ENCODE measurements at places on chromosomes 5 and 9. TPM values are rescaled to one million over a fixed set of nuclear protein-coding genes. Genes with fewer than 3 reads are reported as not detected.

Gene GNA14
- not detected for total RNA-seq

Gene SLC24A2
- not detected for total RNA-seq

Gene LCN2
- not detected for total RNA-seq

Gene PCDHGA6
- 0.60 TPM for total RNA-seq

Gene PCA3
- total RNA-seq, result not detected

Gene CTNND2
- not detected for total RNA-seq

- DNase-seq, result no peak
- H3K27me3 ChIP-seq, result peaks cover 3% of the 10 kb centered on the region
- no peak overlapping the region for H3K27ac ChIP-seq
- H3K36me3 ChIP-seq, result no peaks in the 10 kb centered on the region
These were observed 33.3 kb downstream of the TLE1 start for GRCh38 chr9:81656004-81656403.

GRCh38 chr9:109416135-109416706 lies 81.9 kb downstream of the PTPN3 start:
- H3K4me3 ChIP-seq, result no peak overlapping the region
- DNase-seq, result no peak
- H3K27ac ChIP-seq, result no peak overlapping the region
- no peaks in the 10 kb centered on the region for H3K36me3 ChIP-seq
- H3K4me1 ChIP-seq, result peaks cover 6% of the 10 kb centered on the region
- H3K27me3 ChIP-seq, result peaks cover 17% of the 10 kb centered on the region

- no peak overlapping the region for H3K4me3 ChIP-seq
- H3K4me1 ChIP-seq, result no peaks in the 10 kb centered on the region
- no peaks in the 10 kb centered on the region for H3K36me3 ChIP-seq
- DNase-seq, result no peak
- peak overlapping the region; percentile 76 for H3K27ac ChIP-seq
- no peaks in the 10 kb centered on the region for H3K27me3 ChIP-seq
These were observed 17.1 kb downstream of the IER5L start for GRCh38 chr9:129160712-129161533.

GRCh38 chr5:150052956-150053712 lies 33.2 kb downstream of the CSF1R start:
- H3K27ac ChIP-seq, result no peak overlapping the region
- H3K4me1 ChIP-seq, result no peaks in the 10 kb centered on the region
- peaks cover 25% of the 10 kb centered on the region for H3K36me3 ChIP-seq
- no peak for DNase-seq
- H3K4me3 ChIP-seq, result no peak overlapping the region

- H3K36me3 ChIP-seq, result no peaks in the 10 kb centered on the region
- H3K27me3 ChIP-seq, result no peaks in the 10 kb centered on the region
- H3K4me3 ChIP-seq, result no peak overlapping the region
- H3K27ac ChIP-seq, result no peak overlapping the region
- DNase-seq, result no peak
These were observed 360.5 kb downstream of the ICE1 start for GRCh38 chr5:5783021-5783420.

GRCh38 chr5:179605026-179605833 lies 18.2 kb downstream of the HNRNPH1 start:
- DNase-seq, result no peak
- no peak overlapping the region for H3K4me3 ChIP-seq
- no peak overlapping the region for H3K27ac ChIP-seq
- no peaks in the 10 kb centered on the region for H3K27me3 ChIP-seq
- H3K36me3 ChIP-seq, result no peaks in the 10 kb centered on the region

DNA sequence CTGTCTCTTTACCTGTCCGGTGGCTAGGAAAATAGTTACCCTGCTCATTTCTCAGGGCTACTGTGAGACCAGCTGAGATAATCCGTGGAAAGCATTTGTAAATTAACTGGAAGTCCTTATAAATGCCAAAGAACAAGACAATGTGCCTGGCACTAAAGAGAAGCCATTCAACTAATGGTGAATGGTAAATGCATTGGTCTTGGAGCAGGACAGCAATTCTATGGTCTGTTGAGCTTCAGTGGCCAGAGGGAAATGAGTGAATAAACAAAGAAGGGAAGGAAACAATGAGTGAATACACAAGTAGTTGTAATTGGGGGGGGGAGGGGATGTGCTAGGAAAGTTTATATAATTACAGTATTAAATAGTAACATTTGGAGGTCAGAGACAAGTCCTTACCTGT lies 353.6 kb downstream of the SEMA5A start:
- DNase-seq, result no peak
- H3K36me3 ChIP-seq, result no peaks in the 10 kb centered on the region
- H3K4me1 ChIP-seq, result no peaks in the 10 kb centered on the region
- no peaks in the 10 kb centered on the region for H3K27me3 ChIP-seq
- no peak overlapping the region for H3K4me3 ChIP-seq
- no peak overlapping the region for H3K27ac ChIP-seq

- no peaks in the 10 kb centered on the region for H3K27me3 ChIP-seq
- no peak overlapping the region for H3K4me3 ChIP-seq
- no peak overlapping the region for H3K27ac ChIP-seq
- no peaks in the 10 kb centered on the region for H3K36me3 ChIP-seq
- no peaks in the 10 kb centered on the region for H3K4me1 ChIP-seq
- DNase-seq, result no peak
These were observed 34.3 kb upstream of the ADCY2 start for GRCh38 chr5:7361593-7361992.

GRCh38 chr5:172119921-172120688 lies 67.9 kb downstream of the STK10 start:
- peak overlapping the region; percentile 79 for H3K27ac ChIP-seq
- H3K4me3 ChIP-seq, result no peak overlapping the region
- peaks cover 76% of the 10 kb centered on the region for H3K4me1 ChIP-seq
- peaks cover 65% of the 10 kb centered on the region for H3K36me3 ChIP-seq

DNA sequence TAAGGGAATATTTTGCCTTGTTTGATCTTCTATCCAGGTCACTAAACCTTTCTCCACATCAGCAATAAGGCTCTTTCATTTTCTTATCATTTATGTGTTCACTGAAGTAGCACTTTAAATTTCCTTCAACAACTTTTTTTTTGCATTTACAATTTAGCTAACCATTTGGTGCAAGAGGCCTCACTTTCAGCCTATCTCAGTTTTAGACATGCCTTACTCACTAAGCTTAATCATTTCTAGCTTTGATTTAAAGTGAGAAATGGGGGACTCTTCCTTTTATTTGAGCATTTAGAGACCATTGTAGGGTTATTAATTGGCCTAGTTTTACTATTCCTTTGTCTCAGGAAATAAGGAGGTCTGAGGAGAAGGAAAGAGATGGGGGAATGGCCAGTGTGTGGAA lies 250.5 kb downstream of the AUH start:
- H3K4me1 ChIP-seq, result no peaks in the 10 kb centered on the region
- no peak overlapping the region for H3K4me3 ChIP-seq

DNA sequence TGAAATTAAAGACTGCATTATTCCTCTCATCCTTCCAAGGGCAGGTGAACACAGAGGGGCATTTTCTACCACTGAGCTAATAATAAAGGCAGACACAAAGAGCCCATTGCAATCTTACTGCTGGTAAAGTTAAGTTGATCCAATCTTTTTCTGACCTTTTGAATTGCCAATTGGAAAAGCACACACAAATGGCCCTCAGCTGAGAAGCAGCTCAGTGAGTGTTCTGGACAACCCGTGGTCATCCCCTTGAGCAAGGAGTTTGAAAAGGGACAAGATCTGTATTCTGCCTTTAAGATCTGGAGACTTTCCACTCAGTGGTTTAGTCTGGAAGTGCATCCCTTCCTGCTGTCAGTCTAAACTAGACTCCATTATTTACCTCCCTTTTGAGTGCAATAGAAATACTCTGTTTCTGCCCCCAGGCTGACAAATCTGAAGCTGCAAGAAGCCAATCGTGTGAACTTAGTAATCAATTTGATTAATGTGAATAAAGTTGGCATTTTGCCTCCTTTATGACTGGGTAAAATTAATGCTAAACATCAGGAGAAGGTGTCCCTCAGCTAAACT lies 835.7 kb downstream of the MAT2B start:
- no peak overlapping the region for H3K27ac ChIP-seq
- no peak overlapping the region for H3K4me3 ChIP-seq
- H3K4me1 ChIP-seq, result no peaks in the 10 kb centered on the region
- no peaks in the 10 kb centered on the region for H3K27me3 ChIP-seq
- H3K36me3 ChIP-seq, result no peaks in the 10 kb centered on the region
- no peak for DNase-seq

- H3K4me3 ChIP-seq, result no peak overlapping the region
- no peaks in the 10 kb centered on the region for H3K36me3 ChIP-seq
- no peak overlapping the region for H3K27ac ChIP-seq
- no peaks in the 10 kb centered on the region for H3K4me1 ChIP-seq
These were observed 163.6 kb upstream of the TARS1 start for GRCh38 chr5:33277061-33277650.

- DNase-seq, result no peak
- no peaks in the 10 kb centered on the region for H3K36me3 ChIP-seq
- no peaks in the 10 kb centered on the region for H3K4me1 ChIP-seq
- no peak overlapping the region for H3K27ac ChIP-seq
- H3K4me3 ChIP-seq, result no peak overlapping the region
- peaks cover 18% of the 10 kb centered on the region for H3K27me3 ChIP-seq
These were observed 68.6 kb upstream of the STARD4 start for GRCh38 chr5:111580956-111581355.

- no peaks in the 10 kb centered on the region for H3K36me3 ChIP-seq
- no peak overlapping the region for H3K4me3 ChIP-seq
- H3K27ac ChIP-seq, result no peak overlapping the region
- DNase-seq, result no peak
- no peaks in the 10 kb centered on the region for H3K27me3 ChIP-seq
These were observed 64.7 kb upstream of the GRAMD2B start for GRCh38 chr5:126358525-126358924.

- no peak overlapping the region for H3K4me3 ChIP-seq
- H3K27me3 ChIP-seq, result no peaks in the 10 kb centered on the region
- peaks cover 3% of the 10 kb centered on the region for H3K36me3 ChIP-seq
- H3K27ac ChIP-seq, result no peak overlapping the region
These were observed 233.0 kb downstream of the CD180 start for GRCh38 chr5:66963559-66963971.

GRCh38 chr9:136338511-136338910 lies 11.2 kb downstream of the GPSM1 start:
- no peaks in the 10 kb centered on the region for H3K27me3 ChIP-seq
- DNase-seq, result no peak
- H3K4me1 ChIP-seq, result no peaks in the 10 kb centered on the region
- no peak overlapping the region for H3K4me3 ChIP-seq
- H3K27ac ChIP-seq, result no peak overlapping the region
- no peaks in the 10 kb centered on the region for H3K36me3 ChIP-seq

- no peak overlapping the region for H3K4me3 ChIP-seq
- H3K4me1 ChIP-seq, result no peaks in the 10 kb centered on the region
- no peaks in the 10 kb centered on the region for H3K36me3 ChIP-seq
- no peak overlapping the region for H3K27ac ChIP-seq
- H3K27me3 ChIP-seq, result peaks cover 9% of the 10 kb centered on the region
- DNase-seq, result no peak
These were observed 7.4 kb upstream of the MRPS2 start for GRCh38 chr9:135492886-135493669.

DNA sequence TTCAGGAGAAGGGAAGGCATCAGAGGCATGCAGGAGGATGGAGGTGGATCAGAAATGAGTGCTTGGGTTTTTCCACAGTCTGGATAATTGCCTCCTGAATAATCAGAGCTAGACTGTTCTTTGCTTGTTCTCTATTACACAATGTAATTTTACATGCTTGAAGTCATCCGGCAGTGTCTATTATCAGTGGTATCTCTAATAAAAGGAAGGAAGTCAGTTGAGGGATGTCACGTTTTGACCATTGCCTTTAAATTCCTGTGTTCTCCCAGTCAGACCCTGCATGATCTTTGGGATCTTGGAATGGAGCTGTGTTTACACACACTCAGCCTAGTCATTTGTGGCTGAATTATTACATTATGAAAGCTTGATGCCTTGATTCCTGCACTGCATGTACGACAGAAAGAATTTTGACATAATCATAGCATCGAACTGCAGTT lies 91.0 kb downstream of the PDE8B start:
- DNase-seq, result no peak
- peaks cover 29% of the 10 kb centered on the region for H3K27me3 ChIP-seq
- no peaks in the 10 kb centered on the region for H3K4me1 ChIP-seq
- H3K27ac ChIP-seq, result no peak overlapping the region
- no peak overlapping the region for H3K4me3 ChIP-seq
